Stimulated activated CD4-positive, alpha-beta T cell treated with anti-CD3 and anti-CD28 coated beads, Interleukin-12 subunit alpha, Interleukin-12 subunit beta, amount 100 ng/mL, for 4 hours (primary cell): ENCODE measurements at places on chromosomes 13 and 19.

GRCh38 chr19:31232180-31232579 is 117.1 kb downstream of the TSHZ3 start:
- DNase-seq: no peak

DNA sequence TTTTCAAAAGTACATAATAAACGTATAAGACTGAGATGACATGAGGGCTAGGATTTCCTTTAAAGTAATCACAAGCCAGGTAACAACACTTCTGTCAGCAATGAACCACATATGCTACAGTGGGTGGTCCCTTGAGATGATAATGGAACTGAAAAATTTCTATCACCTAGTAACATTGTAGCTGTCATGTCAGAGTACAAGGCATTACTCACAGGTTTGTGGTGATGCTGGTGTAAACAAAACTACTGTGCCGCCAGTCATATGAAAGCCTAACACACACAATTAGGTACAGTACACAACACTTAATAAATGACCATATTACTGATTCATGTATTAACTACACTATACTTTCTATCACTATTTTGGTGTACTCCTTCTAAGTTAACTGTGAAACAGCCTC is 36.8 kb downstream of the MIPEP start:
- no peak for DNase-seq

DNA sequence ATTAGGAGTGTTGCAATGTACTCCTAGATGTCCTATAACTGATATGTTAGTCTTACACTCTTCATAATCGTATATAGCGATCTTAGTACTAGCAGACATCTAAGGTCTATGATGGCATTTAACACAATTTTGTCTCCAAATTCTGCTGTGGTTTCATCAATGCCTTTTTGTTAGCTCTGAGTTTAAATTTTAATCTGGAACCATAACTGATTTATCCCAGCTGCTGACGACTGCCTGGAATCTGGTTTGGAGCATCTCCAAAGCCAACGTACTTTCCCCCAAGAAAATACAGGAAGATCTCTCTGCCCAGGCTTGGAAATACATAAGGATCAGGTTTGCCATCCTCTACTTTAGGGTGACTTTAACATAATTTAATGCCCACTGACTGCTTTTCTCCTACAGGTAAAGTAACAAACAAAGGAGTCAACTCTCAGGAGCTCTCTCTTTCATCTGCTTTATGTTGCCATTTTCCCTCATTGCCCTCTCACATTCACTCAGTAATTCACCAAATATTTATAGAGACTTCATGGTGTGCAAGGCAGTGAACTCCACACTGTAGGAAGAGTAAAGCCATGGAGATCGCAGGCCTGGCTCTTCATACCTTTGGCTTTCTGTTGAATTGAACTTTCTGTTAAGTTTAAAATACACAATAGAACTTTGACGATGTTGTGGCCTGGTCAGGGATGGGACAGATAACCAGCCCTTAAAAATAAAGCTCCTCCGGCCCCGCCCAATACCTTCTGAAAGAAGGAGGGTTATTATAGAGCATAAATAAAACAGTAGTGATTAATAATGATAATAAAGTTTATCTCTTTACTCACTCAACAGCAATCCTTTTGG is 23.3 kb upstream of the SPART start:
- DNase-seq: no peak

- DNase-seq: no peak
These were observed 6.1 kb downstream of the STK11 start for GRCh38 chr19:1211494-1212234.

DNA sequence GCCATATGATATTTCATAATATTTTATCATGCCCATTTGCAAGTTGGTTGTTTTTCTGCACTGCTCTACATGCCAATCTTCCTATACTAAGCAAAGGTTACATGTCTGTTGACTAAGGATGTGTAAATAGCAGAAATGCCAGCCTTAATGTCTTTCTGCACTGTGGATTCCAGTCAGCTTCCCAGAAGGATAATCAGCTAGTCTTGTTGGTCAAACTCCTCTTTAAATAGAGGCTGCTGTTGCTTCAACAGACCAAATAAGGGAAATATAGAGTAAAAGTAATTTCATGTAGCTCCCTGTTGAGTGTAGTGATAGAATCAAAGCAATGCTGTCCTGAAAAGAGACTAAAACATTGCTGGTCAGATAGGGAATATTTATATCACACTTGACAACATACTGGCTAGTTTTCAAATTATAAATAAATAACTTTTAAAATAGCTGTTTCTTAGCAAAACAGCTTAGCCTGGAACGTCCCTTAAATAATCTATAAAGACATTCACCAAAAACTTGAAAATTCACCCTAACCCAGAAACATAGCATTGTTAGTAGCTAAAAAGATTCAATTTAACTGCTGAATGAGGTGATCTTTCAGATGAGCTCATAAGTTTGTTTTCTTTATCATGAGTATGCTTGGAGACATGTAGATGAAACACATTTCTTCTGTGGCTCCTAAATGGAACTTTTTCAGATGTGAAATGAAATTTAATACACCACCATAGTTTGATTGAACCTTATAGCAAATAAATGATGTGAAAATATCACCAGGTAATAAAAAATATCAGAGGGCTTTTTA is 56.6 kb downstream of the FRY start:
- DNase-seq: no peak

- no peak for DNase-seq
These were observed 21.3 kb upstream of the WDR18 start for GRCh38 chr19:962683-963400.

DNA sequence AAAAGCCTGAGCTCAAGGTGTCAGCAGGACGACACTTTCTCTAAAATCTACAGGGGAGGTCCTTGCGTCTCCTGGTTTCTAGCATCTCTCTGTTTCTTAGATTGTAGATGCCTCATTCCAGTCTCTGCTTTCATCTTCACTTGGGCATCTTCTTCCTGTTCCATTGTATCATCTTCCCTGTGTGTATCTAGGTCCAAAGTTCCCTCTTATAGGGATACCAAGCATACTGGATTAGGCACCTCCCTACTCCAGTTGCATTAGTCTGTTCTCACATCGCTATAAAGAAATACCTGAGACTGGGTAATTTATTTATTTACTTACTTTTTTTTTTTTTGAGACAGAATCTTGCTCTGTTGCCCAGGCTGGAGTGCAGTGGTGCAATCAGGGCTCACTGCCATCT is 91.3 kb upstream of the ABCC4 start:
- DNase-seq: no peak

DNA sequence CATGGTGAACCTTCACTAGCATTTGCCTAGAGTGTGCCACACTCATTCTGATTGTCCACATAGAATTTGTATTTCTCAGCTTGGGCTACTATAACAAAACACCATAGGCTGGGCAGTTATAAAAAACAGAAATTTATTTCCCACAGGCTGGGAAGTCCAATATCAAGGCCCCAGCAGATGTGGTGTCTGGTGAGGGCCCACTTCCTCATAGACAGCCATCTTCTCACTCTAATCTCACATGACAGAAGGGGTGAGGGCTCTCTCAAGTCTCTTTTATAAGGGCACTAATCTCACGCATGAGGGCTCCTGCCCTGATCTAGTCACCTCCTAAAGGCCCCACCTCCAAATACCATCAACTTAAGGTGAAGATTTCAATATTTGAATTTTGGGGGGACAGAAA is 53.6 kb downstream of the LRRC63 start:
- no peak for DNase-seq

GRCh38 chr13:110790371-110790770 is 76.9 kb downstream of the ING1 start:
- DNase-seq: no peak

GRCh38 chr13:78609464-78610205 is 6.3 kb upstream of the POU4F1 start:
- no peak for DNase-seq
